Endodermal cell (in vitro differentiated cells): ENCODE measurements at places on chromosomes 6 and 20. TPM values are rescaled to one million over a fixed set of nuclear protein-coding genes. Genes with fewer than 3 reads are reported as not detected.
A peak's percentile ranks its signal among the peaks of the same experiment; 100 is the strongest.

- no peak for DNase-seq
- H3K27me3 ChIP-seq = no peaks in the 10 kb centered on the region
- no peak overlapping the region for H3K27ac ChIP-seq
- no peaks in the 10 kb centered on the region for H3K36me3 ChIP-seq
- H3K4me1 ChIP-seq = no peaks in the 10 kb centered on the region
- no peak overlapping the region for H3K4me3 ChIP-seq
Observed at GRCh38 chr6:154521412-154521811, 10.9 kb upstream of the CNKSR3 start.

DNA sequence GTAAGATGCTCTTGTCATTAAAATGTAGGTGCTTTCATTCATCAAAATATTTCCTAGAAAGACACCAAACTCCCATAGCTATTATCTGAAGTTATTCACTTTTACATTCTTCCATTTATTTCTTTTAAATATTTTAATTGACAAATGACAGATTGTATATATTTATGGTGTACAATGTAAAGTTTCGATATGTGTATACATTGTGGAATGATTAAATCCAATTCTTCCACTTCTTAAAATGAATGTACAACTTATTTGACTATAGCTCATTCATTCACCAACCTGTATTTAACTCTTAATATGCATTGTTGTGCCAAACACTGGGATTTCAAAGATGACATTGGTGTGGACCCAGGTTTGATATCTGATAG, 41.0 kb downstream of the CCN2 start:
- H3K4me3 ChIP-seq = no peak overlapping the region
- no peaks in the 10 kb centered on the region for H3K36me3 ChIP-seq
- no peaks in the 10 kb centered on the region for H3K4me1 ChIP-seq
- no peaks in the 10 kb centered on the region for H3K27me3 ChIP-seq
- DNase-seq = no peak

DNA sequence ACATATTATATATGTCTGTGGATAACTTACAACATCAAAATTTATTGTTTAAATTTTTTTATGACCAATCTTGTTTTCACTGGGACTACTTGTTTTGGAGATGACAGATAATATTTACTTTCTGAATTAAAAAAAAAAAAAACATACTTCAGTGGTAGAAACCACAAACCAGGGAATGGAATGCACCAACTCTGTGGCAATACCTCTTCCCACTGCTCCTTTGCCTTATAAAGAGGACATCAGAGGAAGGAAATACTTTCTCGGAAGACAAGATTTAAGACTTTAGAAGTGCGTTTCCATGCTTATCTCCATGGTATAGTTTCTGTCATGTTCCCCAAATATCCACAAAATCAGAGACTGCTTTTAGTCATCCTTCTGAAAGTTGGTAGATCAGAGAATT, 1241.1 kb upstream of the EYS start:
- no peaks in the 10 kb centered on the region for H3K4me1 ChIP-seq
- no peaks in the 10 kb centered on the region for H3K27me3 ChIP-seq
- DNase-seq = no peak
- H3K36me3 ChIP-seq = no peaks in the 10 kb centered on the region
- H3K27ac ChIP-seq = no peak overlapping the region

- H3K36me3 ChIP-seq = no peaks in the 10 kb centered on the region
- no peaks in the 10 kb centered on the region for H3K4me1 ChIP-seq
- no peak for DNase-seq
- H3K27ac ChIP-seq = no peak overlapping the region
- no peaks in the 10 kb centered on the region for H3K27me3 ChIP-seq
- no peak overlapping the region for H3K4me3 ChIP-seq
Observed at GRCh38 chr6:119384444-119384843, 34.9 kb upstream of the MAN1A1 start.

DNA sequence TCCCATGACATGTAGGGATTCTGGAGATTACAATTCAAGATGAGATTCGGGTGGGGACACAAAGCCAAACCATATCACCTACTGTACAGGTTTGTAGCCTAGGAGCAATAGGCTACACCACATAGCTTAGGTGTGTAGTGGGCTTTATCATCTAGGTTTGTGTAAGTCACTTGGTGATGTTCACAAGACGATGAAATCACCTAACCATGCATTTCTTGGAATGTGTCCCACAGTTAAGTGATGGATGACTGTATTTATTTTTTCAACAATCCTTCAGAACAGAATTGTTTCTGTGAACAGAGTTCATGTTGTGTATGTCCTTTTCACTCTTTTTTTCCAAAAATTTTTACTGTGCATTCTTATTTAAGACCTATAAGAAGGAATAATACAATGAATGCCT, 76.1 kb downstream of the DTD1 start:
- no peak overlapping the region for H3K4me3 ChIP-seq
- no peaks in the 10 kb centered on the region for H3K4me1 ChIP-seq
- H3K27ac ChIP-seq = no peak overlapping the region
- no peaks in the 10 kb centered on the region for H3K36me3 ChIP-seq
- no peaks in the 10 kb centered on the region for H3K27me3 ChIP-seq

DNA sequence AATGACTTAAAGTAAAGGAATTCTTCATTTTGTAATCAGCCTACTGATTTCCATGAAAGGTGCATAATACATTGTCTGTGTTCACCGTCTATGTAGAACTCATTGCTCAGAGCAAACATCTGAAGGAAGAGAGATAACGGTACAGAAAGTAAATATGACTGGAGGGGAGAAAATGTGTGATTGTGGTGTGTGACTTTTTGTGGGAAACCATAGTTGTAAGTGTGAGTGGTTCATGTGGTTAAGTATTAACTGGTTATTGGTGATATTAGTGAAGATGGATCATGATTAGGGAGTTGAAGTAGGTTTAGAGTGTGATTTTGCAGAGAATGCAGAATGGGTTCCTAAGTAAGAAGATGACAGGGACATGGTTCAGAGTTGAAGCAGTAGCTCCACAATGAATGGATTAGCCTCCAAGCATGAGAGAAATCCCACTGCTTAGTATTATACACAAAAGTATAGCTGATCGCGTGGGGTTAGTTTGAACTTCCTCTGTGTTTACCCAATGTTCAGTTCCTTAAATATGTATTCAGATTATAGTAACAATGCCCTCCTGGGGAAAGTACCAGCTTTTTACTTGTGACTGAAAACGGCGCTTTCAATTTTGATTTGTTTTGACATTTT, 368.9 kb downstream of the UTRN start:
- no peaks in the 10 kb centered on the region for H3K4me1 ChIP-seq
- H3K4me3 ChIP-seq = no peak overlapping the region
- H3K27me3 ChIP-seq = no peaks in the 10 kb centered on the region

DNA sequence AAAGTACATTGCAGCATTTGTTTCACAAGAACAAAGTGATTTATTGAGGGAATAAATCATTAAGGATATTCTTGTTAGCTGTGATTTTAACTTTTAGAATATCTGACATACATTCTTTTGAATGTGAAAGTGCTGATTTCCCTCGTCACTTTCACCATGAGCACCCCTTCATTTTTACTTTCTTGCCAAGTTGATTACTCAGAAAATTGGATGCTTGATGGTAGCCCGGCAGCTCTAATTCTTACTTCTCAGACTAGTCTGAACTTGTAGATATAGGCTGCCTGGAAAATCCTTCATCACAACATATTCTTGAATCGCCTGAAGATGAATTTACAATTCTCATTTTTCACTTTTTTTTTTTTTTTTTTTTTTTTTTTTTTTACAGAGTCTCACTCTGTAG, 147.1 kb upstream of the SMLR1 start:
- H3K36me3 ChIP-seq = no peaks in the 10 kb centered on the region
- no peak overlapping the region for H3K27ac ChIP-seq
- H3K27me3 ChIP-seq = no peaks in the 10 kb centered on the region
- DNase-seq = no peak
- H3K4me1 ChIP-seq = no peaks in the 10 kb centered on the region

GRCh38 chr6:131042664-131043063, 20.4 kb downstream of the EPB41L2 start:
- H3K36me3 ChIP-seq = no peaks in the 10 kb centered on the region
- no peak for DNase-seq
- H3K27ac ChIP-seq = no peak overlapping the region
- H3K4me3 ChIP-seq = no peak overlapping the region

The STMN3 gene
- 6.7 to 8.0 TPM (median 7.8 TPM) in 3 replicates for total RNA-seq

DNA sequence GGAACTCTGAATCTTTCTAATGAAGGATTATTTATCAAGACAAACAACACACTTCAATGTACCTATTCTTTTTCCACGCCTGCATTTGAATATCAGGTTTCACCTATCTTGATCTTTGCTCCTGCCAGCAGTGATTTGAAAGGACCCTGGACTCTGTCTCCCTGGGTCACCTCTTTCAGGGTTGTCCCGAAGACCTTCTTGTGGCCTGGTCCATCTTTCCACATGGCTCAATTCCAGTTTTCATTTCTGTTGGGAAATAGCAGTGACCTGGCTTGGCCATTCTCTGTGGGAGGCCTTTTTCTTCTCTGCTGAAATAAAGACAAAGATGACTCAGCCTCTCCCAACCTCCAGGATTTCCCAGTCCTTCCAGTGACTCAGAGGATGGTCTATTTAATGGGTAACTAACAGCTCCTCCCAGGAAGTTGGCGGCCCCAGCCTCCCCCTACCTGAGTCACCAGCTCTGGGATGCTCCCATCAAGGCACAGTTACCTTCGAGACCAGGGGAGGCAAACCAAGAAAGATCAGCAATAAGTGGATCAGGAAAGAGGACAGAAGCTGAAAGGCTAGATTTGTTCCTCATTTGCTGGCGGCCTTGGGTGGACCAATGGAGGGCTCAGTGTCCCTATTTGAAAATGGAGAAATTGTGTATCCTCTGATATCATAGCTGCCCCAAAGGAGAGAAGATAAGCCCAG, 120.2 kb upstream of the RNF24 start:
- DNase-seq = peak; percentile 90
- no peaks in the 10 kb centered on the region for H3K36me3 ChIP-seq
- H3K27ac ChIP-seq = no peak overlapping the region
- H3K4me1 ChIP-seq = peaks cover 9% of the 10 kb centered on the region

The CALHM4 gene
- not detected in 2 replicates for total RNA-seq

The TPX2 gene
- total RNA-seq = 71.4 to 119 TPM (median 118 TPM) in 3 replicates
